ENCODE measurements at places on chromosomes 13 and 19.

- DNase-seq = no peak
These were observed 283.3 kb downstream of the DIAPH3 start for GRCh38 chr13:59880468-59880867.

- no peak for DNase-seq
These were observed 185.4 kb downstream of the COL4A1 start for GRCh38 chr13:110121422-110122083.

- no peak for DNase-seq
These were observed 33.3 kb downstream of the BLOC1S3 start for GRCh38 chr19:45211751-45212381.

DNA sequence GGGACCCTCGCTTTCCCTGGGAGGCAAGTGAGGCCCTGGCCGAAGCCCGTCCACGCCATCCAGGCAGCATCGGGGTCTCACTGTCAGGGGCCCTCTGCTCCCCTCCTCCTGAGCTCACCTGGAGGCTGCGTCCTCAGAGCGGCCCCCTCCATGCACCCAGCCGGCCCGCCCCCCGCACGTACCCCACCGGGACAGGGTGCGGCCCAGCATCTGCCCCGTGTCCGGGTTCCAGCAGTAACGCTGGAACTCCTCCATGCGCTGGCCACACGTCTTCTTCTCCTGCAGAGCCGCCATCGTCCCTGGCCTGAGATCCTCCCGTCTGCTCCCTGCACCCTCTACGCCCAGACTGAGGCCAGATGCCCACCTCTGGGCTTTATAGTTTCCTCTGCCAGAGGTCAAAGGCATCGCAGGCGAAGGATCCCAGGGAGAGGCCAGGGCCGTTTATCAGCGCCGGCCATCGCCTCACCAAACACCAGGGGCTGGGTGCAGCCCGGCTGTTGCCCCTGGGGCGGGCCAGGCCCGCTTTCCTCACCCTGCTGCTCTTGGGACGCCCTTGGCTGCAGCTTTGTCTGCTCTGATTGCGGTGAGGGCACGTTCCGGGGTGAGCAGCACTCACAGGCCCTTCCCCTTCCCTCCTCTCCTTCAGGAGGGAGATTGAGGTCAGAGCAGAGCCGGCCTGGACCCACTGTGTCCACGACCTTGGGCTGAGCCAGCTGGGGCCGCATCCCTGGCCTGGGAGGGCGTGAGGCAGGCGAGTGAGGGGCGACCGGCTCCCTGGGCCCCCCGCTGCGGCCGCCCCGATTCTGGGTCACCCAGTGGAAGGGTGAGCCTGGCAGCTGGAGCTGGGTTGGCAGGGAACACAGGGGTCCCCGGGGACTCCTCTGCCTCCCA is at the start of gene ATP4B:
Gene ATP4B, minus strand, starts transcription at position 348 of the 891 bp plus-strand sequence. Its CDS starts 54 bp downstream, at position 294.
- DNase-seq = no peak

- no peak for DNase-seq
These were observed 48.8 kb upstream of the INTS6 start for GRCh38 chr13:51501592-51502152.

- DNase-seq = no peak
These were observed 12.4 kb downstream of the GAS6 start for GRCh38 chr13:113851480-113851803.

Data from stimulated activated CD4-positive, alpha-beta T cell treated with anti-CD3 and anti-CD28 coated beads, Interleukin-2, amount 100 ng/mL, for 24 hours (primary cell).